NCI-H2107 (cell line): ENCODE measurements at places on chromosomes 11 and 22.

DNA sequence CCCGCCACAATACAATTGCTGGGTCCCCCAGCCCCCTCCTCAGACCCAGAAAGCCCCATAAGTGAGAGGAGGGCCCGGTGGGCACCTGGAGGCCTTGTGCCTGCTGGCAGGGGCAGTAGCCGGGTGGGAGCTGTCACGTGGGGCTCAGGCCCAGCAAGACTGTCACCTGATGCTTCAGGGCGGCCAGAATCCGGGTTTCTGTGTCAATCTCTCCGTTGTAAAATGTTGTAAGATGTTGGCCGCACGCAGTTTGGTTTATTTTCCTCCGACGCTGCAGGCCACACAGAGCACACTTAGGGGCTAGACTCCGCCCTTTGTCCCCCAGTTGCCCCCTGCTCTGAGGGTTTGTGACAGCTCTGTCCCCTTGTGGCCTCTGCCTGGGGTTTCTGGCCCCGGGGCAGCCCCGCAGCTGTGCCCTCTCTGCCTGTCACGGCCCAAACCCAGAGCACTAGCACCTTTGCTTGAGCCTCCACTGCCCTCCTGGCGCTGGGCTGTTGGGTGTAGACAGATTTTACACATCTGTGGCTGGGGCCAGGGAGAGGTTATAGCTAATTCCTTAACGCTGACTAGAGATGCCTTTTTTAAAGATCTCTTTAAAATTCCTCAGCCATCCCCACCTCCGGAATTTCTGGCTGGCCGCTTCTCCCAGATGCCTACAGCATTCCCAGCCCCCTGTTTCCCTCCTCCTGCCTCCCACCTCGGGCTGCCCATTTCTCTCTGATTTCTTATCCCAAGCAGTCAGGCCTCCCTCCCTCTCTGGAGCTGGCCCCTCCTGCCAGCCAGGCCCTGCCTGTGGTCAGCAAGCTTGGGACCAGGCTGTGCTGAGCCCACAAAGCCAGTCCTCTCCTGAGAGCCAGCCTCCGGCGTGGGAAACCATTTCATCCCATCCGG, 3.2 kb upstream of the PRR5 start:
- DNase-seq: no peak

- no peak for DNase-seq
Observed at GRCh38 chr22:48456449-48456848, 1371.2 kb downstream of the BRD1 start.

DNA sequence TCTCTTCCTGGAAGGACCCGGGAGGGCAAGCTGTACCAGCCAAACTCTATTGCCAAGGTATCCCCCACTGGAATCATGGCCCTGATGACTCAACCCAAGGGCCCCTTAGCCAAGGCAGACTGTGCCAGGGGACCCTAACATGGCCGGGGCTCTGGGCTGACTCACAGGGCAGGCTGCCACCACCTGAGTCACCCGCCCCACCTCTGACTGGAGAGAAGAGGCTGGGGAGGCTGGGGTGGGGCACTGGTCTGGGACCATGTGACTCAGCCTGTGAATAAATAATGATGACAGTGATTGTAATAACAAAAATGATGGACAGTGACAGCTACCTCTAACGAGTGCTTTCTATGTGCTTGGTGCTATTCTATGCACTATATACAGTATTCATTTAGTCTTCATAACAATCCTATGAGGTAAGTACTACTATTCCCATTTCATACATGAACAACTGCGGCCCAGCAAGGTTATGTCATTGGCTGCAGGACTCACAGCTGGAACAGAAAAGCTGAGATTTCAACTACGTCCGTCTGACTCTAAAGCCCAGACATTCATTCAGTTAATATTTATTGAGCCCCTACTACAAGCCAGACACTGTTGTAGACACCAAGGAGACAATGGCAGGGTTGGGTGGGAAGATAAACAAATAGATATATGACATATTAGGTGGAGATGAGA, 84.2 kb downstream of the FBXO7 start:
- DNase-seq: no peak

GRCh38 chr11:88266919-88267318, 70.6 kb downstream of the CTSC start:
- no peak for DNase-seq

GRCh38 chr11:121328967-121329679, 36.6 kb downstream of the SC5D start:
- no peak for DNase-seq
